ENCODE measurements at places on chromosomes 12 and 14. TPM values are rescaled to one million over a fixed set of nuclear protein-coding genes. Genes with fewer than 3 reads are reported as not detected.

DNA sequence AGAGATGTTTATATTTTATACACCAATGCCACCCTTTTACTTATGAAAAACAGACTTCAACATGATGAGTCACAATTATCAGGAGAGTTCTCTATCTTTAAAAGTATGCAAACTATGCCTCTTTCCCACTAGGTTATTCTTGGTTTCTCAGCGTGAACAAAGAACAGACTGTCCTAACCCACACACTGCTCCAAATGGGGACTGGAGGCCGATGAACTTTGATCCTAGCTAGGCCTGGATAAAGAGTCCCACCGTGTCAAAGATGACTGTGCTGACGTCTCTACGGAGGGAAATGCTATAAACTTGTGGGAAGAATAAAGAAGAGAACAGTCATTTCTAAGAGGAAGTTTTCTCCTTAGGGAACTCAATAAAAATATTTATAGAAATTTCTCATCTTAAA, 160.1 kb downstream of the EPS8 start:
- peak; percentile 65 for DNase-seq
- no peak overlapping the region for H3K4me3 ChIP-seq
- peaks cover 32% of the 10 kb centered on the region for H3K4me1 ChIP-seq
- peak overlapping the region; percentile 92 for H3K27ac ChIP-seq

DNA sequence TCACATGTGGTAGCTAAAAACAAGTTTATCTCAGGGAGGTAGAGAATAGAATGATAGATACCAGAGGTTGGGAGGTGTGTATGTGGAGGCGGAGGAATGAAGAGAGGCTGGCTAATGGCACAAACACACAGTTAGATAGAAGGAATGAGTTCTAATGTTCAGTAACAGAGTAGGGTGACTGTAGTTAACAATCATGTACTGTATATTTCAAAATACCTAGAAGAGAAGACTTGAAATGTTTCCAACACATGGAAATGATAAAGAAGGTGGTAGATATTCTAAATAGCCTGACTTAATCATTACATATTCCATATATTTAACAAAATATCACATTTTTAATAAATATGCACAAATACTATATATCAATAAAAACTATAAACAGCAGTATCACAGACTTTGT, 8.9 kb upstream of the IFNG-AS1 start:
- H3K4me1 ChIP-seq, result peaks cover 10% of the 10 kb centered on the region
- peak overlapping the region; percentile 65 for H3K27ac ChIP-seq
- DNase-seq, result no peak
- no peaks in the 10 kb centered on the region for H3K27me3 ChIP-seq
- H3K36me3 ChIP-seq, result no peaks in the 10 kb centered on the region

GRCh38 chr12:2481951-2482350, 312.8 kb upstream of the FKBP4 start:
- H3K4me1 ChIP-seq, result no peaks in the 10 kb centered on the region
- H3K4me3 ChIP-seq, result no peak overlapping the region
- H3K36me3 ChIP-seq, result no peaks in the 10 kb centered on the region
- no peaks in the 10 kb centered on the region for H3K27me3 ChIP-seq
- no peak overlapping the region for H3K27ac ChIP-seq

TMEM132C gene
- total RNA-seq, result 2.8 TPM

HOXC11 gene
- not detected for total RNA-seq
